ENCODE measurements at places on chromosomes 7 and 10.

- DNase-seq: no peak
Observed at GRCh38 chr10:91909117-91909677, at the start of gene FGFBP3. FGFBP3 (minus strand) TSS chr10:91909486; CDS start chr10:91908969, 517 bp downstream.

GRCh38 chr7:14252458-14252857 lies 263.0 kb upstream of the ETV1 start:
- DNase-seq: no peak

DNA sequence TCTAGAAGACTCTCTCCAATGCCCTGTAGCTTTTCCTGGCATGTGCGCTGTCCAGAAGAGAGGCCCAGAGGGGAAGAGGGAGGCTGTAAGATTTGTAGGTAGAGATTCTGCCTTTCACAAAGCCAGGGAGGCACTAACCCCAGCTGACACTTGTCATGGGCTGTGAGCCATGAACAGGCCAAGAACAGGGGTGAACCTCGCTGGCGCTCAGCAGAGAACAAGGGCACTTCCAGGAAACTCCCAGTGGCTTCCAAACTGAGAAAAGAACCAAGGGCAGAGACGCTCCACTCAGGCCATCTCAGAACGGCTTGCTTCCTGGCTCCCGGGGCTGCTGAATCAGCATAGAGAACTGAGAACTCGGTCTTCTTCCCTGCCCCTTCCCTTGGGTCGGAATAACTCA lies 257.8 kb upstream of the ZNF32 start:
- no peak for DNase-seq

- DNase-seq: no peak
Observed at GRCh38 chr10:71547876-71548846, 151.4 kb downstream of the CDH23 start.

- DNase-seq: peak; percentile 58
Observed at GRCh38 chr7:44637788-44638594, 31.6 kb downstream of the OGDH start.

GRCh38 chr7:73436031-73436929 lies 2.7 kb downstream of the FZD9 start:
- DNase-seq: no peak

DNA sequence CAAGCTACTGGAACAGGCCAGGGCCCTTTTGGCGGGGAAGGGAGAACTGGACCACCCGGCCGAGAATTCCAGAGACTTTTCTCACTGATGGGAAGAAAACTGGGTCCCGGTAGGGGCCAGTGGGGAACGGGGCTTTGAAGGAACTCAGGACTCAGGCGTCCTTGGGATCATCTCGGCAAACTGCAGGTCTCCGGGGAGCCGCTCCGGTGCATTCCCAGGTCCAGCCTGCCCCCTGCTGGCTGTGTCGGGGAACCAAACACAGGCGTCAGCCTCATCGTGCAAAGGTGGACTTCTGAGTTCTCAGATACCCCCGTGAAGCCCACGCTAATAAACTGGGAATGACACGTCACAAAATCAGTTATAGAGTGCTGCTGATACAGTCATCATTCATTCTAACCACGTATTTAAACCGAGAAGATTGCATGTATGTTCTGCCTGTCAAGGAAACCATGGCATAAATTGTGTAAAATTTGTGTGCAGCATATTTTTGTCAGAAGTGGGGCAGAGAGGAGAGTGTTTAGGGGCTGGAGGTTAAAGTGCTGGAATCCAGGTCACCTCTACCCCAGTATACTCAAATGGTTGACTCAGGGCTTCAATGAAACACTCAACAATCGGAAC lies 76.1 kb upstream of the CPXM2 start:
- DNase-seq: peak; percentile 23

GRCh38 chr10:89904755-89905154 lies 203.4 kb downstream of the KIF20B start:
- no peak for DNase-seq

- no peak for DNase-seq
Observed at GRCh38 chr7:106372595-106373318, 88.0 kb upstream of the NAMPT start.

DNA sequence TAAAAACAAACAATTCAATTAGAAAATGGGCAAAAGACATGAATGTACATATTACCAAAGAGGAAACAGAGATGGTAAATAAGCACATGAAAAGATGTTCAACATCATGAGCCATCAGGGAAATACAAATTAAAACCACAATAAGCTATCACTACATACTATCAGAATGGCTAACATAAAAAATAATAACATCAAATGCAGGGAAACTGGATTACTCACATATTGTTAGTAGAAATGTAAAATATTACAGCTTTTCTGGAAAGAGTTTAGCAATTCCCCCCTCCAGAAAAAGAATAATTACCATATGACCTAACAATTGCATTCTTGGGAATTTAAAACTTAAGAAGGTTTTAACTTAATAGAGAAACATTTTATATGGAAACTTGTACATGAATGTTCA lies 232.9 kb upstream of the MTPN start:
- DNase-seq: no peak

GRCh38 chr10:55740110-55740509 lies 620.9 kb downstream of the ZWINT start:
- DNase-seq: no peak

- no peak for DNase-seq
Observed at GRCh38 chr7:26667514-26668133, 196.8 kb downstream of the SKAP2 start.

DNA sequence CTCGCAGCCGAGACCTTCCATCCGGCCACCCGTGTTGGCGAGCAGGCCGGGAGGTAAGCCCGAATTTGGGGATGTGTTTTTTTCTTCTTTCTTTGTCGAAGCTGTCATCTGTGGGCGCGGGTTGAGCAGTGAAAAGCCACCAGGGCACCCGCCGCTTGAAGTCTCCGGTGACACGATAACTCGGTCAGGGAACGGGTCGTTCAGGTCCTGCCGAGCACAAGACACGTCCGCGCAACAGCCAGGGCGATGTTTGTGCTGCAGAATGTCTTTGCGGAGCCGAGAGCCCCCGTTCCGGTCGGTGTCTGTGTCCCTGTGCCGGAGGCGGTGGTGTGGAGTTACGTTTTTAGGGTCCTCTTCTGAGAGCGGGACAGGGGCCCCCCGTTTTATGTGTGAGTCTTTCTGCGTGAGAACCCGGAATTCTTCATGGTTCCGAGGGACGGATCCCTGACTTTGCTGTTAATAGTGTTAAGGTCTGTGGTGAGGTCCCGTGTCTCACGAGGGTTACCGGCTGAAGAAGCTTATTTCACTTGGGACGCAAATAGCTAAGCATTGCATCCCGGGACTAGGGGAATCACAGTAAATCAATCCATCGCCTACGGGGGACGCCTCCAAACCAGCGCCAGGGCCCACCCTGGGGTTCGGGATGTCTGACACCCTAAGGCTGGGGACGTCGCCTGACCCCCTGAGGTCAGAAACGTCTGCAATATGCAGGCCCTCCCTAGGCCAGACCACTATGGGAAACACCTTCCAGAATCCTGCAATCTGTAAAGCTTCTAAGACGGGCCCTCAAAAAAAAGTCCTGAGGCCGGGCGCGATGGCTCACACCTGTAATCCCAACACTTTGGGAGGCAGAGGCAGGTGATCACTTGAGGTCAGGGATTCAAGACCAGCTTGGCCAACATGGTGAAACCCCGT lies 99.5 kb downstream of the ELFN1 start:
- no peak for DNase-seq

GRCh38 chr7:8639668-8640067 lies 206.3 kb downstream of the NXPH1 start:
- no peak for DNase-seq

DNA sequence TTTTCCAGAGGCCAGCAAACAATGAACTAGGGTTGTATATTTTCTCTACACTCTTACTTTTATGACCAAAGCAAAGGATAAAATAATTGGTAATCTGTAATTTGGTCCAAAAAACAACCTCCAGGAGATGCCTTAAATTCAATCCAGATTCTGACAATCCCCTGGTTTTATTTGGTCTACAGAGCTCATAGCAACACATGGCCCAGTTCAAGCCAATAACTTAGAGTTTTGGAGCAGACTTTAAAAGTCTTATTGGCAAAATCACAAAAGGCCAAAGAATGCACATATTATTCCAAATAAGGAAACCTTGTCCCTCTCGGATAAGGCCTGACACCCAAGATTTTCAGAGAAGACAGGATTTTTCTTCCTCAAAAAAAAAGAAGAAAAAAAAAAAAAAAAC lies 51.9 kb downstream of the SORBS1 start:
- no peak for DNase-seq

DNA sequence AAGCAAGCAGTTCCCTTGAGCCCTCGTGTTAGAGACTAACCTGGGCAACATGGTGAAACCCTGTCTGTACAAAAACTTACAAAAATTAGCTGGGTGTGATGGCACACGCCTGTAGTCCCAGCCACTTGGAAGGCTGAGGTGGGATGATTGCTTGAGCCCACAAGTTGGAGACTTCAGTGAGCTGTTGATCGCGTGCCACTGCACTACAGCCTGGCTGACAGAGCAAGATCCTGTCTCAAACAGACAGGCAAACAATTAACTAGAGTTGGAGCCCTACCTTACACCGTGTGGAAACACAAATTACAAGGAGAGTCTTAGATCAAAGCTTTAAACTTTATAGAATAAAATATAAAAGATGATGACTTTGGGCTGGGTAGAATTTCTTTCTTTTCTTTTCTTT lies 219.5 kb downstream of the CUX1 start:
- no peak for DNase-seq

DNA sequence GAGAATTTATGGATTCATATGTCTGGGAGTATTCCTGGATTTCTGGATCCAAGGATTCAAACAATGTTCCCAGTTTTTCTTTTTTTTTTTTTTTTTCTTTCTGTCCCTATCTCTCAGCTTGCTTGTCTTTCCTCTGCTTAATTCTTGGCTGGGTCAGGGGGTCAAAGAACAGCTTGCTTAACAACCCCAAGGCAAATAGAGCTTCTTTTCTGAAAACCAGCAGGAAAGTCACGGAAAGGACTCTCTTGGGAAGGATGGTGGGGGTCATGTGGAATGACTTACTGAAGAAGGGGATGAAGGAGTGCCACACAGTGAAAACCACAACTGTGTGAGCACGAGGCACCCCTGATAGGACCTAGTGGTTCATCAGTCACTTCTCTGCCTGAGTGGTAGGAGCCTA lies 36.1 kb downstream of the GRK5 start:
- no peak for DNase-seq

DNA sequence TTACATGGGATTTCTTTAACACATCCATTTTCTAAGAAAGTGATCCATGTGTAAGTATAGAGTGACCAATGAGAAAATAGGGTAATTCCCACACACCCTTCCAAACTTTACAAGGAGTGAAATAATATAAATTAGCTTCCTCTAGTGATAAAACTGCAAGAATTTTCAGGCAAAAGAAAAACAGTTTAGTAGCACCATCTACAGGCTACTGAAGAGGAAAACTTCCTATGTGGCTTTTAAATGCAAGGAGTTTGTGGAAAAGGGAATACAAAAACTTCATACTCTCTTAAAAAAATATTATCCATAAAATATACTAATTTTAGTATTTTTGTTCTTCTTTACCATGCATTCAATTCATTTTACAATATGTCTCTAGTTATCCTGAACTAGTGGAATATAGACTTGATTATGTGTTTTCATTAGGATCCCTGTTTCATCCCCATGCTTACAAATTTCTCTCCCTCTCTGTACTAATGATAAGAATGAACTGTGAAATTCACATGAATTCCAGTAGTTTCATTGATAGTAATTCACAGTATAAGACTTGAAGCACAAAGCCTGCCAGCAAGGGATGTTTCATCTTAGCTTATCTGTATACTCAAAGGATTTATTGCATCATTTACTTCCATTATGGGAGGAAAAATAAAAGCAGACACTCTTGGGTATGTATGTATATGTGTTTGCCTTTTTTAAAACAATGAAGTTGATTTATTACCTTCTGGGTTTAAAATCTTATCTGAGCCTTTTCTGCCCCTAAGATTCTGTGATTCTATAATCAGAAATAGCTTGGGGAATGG lies 442.9 kb downstream of the AUTS2 start:
- no peak for DNase-seq

DNA sequence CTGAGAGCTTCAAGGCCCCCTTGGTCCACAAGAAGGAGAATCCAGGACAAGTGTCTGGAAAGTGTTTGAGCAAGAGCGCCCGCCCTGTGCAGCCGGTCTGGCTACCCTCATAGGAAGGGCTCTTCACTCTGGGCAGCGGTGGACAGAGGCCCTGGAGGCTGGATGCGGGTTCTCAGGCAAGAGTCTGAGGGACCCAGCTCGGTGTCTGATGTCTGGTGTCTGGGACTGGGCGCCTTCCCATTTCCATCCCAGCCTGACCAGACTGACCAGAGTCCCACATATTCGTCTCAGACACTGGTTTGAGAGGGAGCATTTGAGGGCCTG lies 59.8 kb downstream of the HK1 start:
- no peak for DNase-seq

- no peak for DNase-seq
Observed at GRCh38 chr7:25391961-25392587, 163.8 kb upstream of the NPVF start.

- DNase-seq: no peak
Observed at GRCh38 chr10:8013006-8013405, 41.5 kb upstream of the GATA3 start.

DNA sequence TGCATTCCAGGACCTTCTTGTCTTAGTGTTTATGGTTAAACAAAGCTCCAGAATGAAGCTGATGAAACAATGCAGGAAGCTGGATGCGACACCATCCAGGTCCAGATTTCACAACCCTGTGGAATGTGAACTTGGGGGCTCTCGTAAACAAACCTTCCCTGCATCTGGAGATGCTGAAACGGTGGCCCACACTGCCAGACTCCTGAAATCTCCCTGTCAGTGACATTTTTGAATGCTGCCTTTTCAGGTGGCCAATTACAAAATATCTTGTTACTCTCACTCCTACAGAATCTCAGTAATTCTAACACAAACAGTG lies 18.8 kb downstream of the VIPR2 start:
- DNase-seq: no peak

- DNase-seq: peak; percentile 45
Observed at GRCh38 chr7:17298840-17299482, 509 bp downstream of the AHR start.

DNA sequence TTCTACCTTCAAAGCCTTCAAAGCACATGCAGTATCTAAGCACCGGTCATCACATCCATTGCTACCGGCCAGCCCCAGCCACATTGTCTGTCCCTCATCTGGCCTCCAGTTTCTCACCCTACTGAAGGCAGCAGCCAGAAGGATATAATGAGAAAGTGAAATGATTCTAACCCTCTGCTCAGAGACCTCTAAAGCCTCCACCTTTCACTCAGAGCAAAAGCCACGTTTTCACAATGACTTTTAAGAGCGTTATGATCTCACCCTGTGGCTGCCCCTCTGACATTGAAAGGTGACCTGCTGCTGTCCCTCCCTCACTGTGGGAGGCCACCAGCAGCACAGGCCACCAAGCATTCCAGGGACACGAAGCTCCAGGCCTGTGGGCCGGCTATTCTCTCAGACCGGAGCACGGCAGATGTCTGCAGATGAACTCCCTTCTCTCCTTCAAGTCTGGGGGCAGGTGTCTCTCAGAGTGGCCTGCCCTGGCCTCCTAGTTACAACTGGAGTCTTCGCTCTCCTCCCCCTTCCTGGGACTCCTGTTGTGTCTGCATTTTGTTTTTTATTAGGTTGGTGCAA lies 94.9 kb upstream of the EEPD1 start:
- DNase-seq: no peak

All from T-helper 9 cell (primary cell).